GM04503 (cell line): ENCODE measurements at places on chromosomes 2 and 18.

DNA sequence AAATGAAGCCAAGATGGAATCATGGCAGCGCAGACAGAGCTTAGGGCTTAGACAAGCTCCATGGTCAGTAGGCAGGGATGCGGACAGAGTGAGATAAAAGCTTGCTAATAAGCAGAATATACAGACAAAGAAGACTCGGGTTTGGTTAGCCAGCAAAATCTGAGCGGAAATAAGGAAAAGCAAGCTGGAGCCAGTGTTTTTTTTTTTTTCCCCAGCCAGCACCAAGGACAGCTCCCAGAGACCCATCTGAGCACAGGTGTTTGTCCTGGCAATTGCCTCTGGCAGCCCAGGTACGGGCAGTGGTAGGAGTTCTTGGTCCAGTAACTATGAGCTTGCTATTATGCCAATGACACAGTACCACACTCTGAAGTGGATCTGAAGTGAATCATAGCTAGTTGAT is 187.6 kb downstream of the ADCYAP1 start:
- no peak for DNase-seq

- no peak for DNase-seq
Measured at GRCh38 chr2:162710287-162710890, 128.2 kb downstream of the KCNH7 start.

DNA sequence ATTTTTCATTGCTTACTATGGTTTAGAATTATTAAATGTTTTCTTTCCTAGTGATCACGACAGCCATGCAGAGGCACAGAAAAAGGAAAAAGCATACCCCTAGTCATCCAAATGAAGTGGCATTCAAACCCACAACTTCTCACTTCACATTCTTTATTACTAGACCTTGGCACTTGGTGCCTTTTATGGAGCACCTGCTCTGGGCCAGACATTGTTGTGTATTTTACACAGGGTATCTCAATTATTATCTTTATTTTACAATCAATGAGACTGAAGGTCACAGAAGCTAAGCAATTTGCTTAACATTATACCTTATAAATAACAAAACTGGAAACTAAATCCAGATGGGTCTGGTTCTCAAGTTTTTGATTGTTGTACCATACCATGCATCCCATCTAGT is 235.3 kb downstream of the LRATD1 start:
- DNase-seq = no peak

DNA sequence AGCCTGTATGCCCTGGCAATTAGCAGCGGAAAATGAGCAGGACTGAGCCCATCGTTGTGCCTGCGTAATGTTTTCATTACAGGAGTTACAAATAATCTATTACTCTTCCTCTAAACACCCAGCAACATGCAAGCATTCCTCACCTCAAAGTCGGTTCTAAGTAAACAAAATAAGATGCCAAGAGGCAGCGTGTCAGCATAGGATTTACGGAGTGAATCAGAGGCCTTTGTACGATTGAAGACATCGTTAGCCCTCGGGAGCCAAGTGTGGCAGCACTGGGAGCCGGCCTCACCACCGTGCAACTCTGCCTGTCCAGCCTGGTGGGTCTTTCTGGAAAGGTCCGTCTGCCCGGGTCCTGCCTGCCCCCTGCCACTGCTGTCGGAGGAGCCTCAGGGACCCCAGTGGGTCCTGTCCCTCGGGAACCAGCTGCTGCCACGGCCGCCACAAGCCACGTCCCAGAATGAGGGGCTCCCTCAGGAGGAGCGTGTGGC is 80.1 kb upstream of the CTDP1 start:
- peak; percentile 58 for DNase-seq

DNA sequence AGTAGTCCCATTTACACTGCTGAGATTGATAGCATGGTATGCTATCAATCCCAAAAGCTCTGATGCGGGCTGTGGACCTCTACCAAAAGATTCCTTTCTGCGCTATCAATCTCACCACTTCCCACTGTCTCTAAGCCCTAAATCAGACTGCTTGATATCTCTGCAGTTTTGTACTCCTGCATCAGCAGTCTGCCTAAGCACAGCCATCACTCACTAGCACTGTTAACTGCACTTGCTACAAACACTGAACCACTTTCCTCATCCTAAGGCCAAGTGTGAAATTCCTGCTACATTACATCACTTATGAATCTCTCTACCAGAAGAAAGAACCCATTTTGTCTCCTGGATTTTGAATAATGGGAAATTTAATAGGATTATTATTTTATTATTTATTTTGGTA is 237.0 kb downstream of the HNMT start:
- no peak for DNase-seq

DNA sequence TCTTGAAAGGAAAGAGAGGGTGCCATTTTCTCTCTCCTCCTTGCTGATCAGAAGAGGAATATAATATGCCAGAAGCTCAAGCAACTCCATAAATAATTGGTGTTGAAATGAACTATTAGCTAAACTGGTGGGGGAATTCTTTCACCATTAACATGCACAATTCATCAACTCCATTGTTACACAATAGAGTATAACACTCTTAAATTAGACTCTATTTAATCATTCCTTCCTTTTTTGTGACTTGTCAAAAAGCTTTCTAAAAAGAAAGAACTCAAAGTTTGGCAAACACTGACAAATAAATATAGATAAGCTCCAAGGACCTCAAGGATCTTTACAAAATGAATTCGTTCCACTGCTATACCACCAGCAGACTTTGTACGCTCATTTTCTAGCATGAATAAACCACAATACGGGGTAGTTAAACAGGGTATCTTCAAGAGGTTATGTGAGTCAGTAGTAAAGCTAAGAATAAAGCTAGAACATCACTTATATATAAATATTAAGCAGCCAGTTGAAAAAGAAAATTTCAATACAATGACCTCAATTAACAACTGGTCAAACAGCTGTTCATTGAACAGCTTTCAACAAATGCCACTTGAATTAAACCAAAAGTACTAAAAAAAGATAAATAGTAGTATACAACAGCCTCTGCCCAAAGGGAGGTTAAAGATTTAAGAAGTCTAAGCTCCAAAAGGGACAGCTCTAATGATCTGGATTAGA is 6.4 kb downstream of the TRAK2 start:
- DNase-seq = no peak
